LoVo (cell line): ENCODE measurements at places on chromosomes 6 and 20.
A peak's percentile ranks its signal among the peaks of the same experiment; 100 is the strongest.

DNA sequence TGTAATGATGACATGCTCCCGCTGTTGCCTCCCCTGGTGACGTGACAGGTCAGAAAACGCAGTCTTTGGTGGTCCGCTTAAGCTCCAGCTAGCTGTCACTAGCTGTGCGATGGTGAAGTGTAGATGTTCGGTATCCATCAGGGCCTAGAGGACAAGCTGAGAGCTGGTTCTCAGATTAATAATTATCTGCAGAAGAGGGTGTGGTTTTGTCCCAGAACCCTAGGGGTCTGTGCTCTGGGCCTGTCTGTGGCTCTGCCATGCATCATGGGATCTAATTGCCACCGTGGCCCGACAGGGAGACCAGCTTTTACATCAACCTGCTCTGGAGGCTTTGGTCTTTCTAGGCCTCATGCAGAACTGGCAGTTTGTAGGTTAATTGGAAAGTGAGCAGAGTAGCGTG is 34.1 kb downstream of the ERMARD start:
- no peak for DNase-seq

- DNase-seq = no peak
These were observed 28.7 kb downstream of the COX4I2 start for GRCh38 chr20:31666258-31667042.

DNA sequence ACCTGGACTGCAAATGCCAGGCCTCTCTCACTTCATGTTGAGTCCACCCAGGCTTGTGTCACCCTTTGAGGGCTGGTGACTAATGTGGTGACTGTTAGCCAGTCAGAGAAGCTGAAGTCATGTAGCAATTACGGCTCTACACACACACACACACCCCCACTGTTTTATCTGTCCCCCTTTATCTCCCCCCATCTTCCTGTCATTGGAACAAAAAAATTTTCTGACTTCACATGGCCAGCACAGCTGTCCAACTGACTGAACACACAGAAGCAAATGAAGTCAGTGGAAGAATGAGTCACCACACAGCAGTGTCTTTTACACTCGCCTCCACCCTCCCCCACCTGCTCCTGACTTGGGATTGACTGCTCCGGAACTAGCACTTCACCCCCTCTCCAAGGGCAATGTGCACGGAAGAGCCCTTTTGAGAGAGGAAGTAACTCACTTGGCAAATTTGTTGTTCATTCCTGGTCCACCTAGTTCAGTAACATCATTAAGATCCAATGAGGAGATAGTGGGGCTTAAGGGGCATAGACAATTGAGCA is 198.0 kb downstream of the RNF144B start:
- DNase-seq = peak; percentile 5

GRCh38 chr6:19416811-19417210 is 420.4 kb upstream of the ID4 start:
- no peak for DNase-seq

DNA sequence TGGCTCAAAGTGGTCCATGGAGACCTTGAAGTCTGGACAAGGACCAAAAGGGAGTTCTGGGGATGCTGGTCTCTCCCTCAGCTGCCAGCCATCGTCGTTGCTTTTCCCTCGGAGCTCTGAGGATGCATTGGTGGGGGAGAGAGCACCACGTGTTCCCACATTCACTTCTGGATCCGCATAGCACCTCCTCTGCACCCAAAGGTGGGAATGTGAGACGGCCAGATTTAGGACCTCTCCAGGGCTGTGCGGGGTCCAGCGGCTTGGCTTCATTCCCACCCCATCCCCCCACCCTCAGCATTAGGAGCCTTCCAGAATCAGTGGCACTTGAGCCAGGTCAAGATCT is 1.1 kb downstream of the EPB41L1 start:
- DNase-seq = no peak

- DNase-seq = no peak
These were observed 141.7 kb downstream of the MTFR2 start for GRCh38 chr6:136108361-136108945.
